ENCODE measurements at places on chromosomes 11 and 22. TPM values are rescaled to one million over a fixed set of nuclear protein-coding genes. Genes with fewer than 3 reads are reported as not detected.

CDC45 gene
- total RNA-seq = 0.82 TPM

DNA sequence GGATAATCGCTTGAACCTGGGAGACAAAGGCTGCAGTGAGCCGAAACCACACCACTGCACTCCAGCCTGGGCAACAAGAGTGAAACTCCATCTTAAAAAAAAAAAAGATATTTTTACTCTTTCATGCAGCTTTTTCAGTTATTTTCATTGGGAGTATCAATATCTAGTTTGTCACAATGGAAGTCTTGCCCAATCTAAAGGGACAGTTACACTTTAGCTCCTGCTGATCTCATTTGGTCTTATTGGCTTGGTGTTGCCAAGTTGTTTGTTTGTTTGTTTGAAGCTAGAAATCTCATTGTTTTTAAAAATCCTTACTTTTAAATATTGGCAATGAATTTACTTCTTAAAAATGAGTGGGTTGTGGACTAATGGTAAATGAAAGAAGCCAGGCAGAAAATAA is 24.7 kb downstream of the CEP295 start:
- DNase-seq = no peak

GRCh38 chr22:16776080-16776479 is 49.1 kb downstream of the XKR3 start:
- no peak for DNase-seq

OR2AT4 gene
- not detected for total RNA-seq

DNA sequence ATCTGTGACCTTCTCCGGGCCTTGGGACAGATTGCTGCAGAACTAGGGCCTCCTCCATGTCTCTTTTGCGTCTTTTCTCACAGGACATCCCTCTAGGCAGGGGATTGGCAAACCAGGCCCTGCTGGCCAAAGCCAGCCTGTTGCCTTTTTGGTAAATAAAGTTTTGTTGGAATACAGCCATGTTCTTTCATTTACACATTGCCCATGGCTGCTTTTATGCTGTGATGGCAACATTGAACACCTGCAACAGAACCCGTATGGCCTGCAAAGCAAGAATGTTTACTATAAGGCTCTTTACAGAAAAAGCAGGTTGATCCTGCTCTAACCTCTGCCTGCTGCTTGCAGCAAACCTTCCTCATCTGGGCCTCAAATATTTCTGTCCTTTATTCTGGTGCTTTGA is 56.8 kb upstream of the B3GAT1 start:
- no peak for DNase-seq
